Regular cardiac myocyte (primary cell): ENCODE measurements at places on chromosomes 1 and 21. TPM values are rescaled to one million over a fixed set of nuclear protein-coding genes. Genes with fewer than 3 reads are reported as not detected.

Gene RSPH1
- total RNA-seq: under 0.01 TPM in 1 of 2 replicates, not detected in the other

Gene PLA2G2C
- not detected in 2 replicates for total RNA-seq

Gene SUSD4
- total RNA-seq: under 0.01 TPM in 2 replicates

Gene GPR25
- total RNA-seq: not detected in 2 replicates

Gene KCND3
- under 0.01 and 0.28 TPM in 2 replicates for total RNA-seq

Gene C1QC
- total RNA-seq: not detected in 2 replicates

Gene OR6N2
- total RNA-seq: not detected in 2 replicates

Gene LMX1A
- total RNA-seq: not detected in 2 replicates

Gene KRTAP19-1
- total RNA-seq: not detected in 2 replicates
